ENCODE measurements at places on chromosomes 5 and 9.

GRCh38 chr9:80062567-80062966, 490.8 kb downstream of the TLE4 start:
- DNase-seq, result no peak

- no peak for DNase-seq
These were observed 342.2 kb upstream of the SLC30A5 start for GRCh38 chr5:68751661-68752060.

DNA sequence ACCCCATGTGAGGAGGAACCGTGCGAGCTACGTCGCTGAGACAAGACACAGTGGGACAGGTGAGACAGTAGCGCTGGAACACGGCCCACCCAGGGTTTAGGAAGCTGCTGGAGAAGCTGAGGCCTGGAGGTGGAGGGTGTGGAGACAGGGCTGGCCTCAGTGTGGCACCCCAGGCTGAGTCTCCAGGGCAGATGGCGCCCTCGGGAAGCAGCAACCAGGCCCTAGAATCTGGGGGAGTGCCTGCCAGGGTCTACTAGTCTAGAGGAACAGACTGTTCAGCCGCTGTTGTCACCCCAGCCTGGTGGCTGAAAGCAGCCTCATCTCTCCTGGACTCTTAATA, 4.6 kb upstream of the TERT start:
- DNase-seq, result no peak

DNA sequence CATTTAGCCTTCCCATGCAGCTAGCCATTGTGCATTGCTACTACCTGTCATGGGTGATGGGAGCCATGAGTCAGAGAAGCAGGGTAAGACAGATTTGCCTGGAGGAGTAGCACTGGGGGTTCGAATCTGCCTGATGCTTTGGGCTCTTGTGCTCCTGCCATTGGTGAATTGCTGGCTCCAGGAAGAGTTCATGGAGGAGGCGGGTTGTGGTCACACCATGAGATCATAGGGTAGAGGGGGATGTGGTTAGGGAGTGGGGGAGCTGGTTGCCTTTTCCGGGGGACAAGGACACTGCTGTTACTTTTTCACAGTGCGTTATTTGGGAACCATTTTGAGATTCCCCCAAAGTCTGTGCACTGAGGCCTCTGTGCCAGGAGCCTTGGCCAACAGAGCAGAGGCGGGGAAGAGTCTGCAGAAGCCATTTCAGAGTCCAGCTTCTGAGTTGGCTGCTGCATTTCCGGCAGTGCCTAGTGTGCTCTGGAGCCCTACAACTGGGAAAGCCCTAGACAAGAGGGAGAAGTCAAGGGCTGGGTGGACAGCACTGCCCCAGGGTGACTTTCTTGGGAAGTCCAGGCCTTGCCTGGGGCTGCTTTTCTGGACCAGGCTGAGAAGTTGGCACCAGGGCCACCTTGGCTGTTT, 6.2 kb downstream of the ANGPTL2 start:
- no peak for DNase-seq

DNA sequence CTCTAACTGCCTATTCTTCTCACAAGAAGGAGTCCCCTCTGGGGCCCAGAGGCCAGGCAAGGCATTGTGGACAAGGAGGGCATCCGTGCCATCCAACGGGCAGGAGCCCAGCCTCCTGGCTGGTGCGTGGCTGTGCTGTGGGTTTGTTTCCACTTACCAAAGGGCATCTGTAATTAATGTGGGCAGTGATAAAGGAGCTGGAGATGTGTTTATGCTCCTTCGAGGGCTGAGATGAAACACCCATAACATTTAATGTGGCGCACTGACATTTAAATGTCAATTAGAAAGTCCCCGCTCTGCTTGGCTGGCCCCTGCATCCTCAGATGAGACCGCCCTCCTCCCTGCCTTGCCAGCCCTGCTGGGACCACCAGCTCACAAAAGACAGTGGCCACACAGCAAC, 57.1 kb downstream of the KCNIP1 start:
- no peak for DNase-seq
